Activated CD8-positive, alpha-beta memory T cell treated with anti-CD3 and anti-CD28 coated beads, Interleukin-2, amount 50 U/mL, for 4 hours (primary cell): ENCODE measurements at places on chromosomes 5 and 9.

- no peak for DNase-seq
These were observed 45.2 kb downstream of the HSD17B3 start for GRCh38 chr9:96256800-96257199.

DNA sequence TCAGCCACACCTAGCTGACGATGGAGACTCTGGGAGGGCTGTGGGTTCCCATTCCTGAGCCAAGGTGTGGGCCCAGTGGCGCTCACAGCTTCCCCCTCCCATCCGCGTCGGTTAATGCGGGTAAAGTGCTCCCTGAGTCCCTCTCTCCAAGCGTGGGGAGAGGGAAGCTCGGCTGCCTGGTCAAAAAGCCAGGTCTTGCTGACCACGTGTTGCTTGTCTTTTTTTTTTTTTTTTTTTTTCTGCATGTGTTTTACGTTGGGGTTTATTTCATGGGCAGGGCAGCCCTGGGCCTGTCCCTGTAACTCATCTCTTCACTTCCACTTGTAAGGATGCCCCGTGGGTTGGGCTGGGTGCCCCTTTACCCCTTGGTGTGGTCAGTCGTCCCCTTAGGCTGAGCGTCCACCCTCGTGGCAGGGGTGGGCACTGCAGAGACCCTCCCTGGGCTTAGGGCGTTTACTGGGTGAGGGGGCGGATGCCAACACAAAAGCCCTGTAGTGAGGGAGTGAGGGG is 11.9 kb downstream of the NKD2 start:
- no peak for DNase-seq

DNA sequence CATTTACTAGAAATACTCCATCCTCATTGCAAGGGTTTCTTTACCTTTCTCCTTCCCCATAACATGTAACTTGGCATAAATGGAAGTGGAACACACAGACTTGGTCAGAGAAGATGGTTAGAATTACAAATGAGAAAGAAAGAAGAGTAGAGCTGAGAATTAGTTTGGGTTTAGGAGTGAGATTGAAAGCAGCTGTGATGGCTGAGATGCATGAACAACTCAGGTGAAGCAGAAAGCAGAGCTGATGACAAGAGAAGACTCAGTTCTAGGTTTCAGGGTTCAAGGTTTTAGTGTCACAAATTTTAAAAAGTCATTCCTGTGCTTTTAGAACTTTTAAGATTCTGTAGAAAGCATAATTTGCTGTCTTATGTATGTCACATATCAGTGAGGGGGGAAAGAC is 54.0 kb downstream of the TMEM161B start:
- DNase-seq, result no peak

- no peak for DNase-seq
These were observed 1530.6 kb downstream of the EFNA5 start for GRCh38 chr5:106140101-106140500.

DNA sequence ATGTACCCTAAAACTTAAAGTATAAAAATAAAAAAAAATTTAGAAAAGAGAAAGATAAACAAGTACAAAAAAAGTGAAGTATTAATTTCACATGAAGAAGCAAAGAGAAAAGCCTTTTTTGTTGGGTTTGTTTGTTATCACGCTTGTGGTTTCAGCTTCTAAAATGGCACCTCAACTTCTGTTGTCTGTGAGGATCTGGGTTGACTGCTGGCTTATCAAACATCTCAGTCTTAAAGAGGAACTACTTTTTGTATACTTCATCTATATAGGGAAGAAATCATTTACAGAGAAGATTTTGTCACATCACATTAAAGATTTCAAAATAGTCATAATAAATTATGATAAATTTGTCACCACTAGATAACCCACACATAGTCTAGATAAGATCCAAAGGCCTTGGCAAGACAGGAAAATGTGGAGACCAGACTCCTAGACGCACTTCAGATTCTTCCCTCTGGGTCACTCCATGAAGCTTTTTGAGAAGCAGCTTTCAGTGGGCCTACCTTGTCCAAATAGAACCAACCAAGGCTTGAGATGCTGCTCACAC is 8.8 kb upstream of the ADGRV1 start:
- no peak for DNase-seq

- no peak for DNase-seq
These were observed 291.0 kb downstream of the FBXL17 start for GRCh38 chr5:108090946-108091345.

DNA sequence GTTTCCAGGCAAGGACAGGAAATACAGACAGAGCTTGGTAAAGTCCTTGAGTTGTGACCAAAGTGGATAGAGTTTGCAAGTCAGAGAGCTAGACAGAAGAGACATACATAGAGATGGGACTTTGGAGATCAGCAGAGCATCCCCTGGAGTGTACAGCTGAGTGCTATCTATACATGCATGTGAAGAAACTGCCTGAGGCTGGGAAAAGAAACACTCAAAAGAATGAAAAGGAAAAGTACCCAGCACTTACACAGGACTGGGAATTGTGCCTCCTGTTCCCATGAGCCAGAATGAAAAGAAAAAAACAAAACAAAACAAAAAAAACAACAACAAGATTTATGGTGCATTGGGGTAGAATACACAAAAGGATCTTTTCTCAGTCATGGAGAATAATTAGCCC is 606.4 kb downstream of the ZNF608 start:
- no peak for DNase-seq

GRCh38 chr9:84123648-84124406 is 143.2 kb downstream of the RMI1 start:
- DNase-seq, result no peak

DNA sequence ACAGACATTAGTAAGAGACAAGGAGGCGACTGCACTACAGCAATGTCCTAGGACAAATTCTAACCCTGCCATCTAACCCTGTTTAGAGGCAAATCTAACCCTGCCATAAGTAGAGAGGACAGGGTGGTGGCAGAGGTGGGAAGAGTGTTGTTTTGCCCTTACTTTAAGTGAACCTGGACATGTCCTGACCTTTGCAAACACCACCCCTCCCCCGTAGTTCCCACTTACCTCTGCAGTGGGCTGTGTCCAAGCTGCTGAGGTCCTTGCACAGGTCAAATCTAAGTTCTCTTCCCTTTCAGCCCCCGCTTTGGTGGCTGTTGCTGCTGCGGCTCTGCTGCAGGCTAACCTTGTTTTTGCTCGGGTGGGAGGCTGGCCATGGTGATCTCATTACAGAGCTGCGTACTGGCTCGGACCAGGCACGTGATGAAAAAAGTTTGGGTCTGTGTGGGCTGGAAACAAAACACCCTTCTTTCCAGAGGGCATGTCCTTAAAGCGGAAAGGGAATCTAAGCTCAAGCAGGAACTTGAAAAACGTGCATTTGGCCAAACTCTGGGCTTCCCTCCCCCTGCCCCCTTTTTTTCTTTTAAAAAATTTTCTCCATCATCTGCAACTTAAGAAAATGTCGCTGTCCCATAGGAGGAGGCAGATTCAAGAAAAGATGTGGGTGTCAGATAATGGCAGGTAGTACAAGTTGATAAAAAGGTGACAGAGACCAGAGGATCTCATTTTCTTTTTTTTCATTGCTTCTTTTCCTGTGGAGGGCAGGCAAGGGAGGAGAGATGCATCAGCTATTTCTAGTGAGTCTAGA is at the start of gene FAXDC2:
TSS of gene FAXDC2 (minus strand) at position 349 of the 808 bp plus-strand sequence. CDS start 12,425 bp downstream, outside the sequence.
- no peak for DNase-seq

- DNase-seq, result no peak
These were observed 199.8 kb downstream of the PDE4D start for GRCh38 chr5:59693492-59694309.

DNA sequence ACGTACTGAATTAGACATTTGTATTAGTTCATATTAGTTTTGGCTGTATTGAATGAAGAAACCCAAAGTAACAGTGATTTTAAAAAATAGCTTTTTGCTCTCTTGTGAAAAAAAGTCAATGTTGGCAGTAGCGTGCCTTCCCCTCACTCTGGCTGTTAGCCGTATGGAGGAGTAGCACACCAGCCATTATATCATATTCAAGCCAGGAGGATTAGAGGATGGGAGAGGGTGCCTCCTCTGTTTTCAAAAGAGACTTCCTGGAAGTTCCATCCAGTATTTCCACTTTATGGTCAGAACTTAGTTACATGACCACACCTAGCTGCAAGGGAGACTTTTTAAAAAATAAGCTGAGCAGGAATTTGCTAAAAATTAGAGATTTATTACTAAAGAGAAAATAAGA is 41.2 kb downstream of the GPR21 start:
- DNase-seq, result no peak
